ENCODE measurements at places on chromosomes 1 and 21. TPM values are rescaled to one million over a fixed set of nuclear protein-coding genes. Genes with fewer than 3 reads are reported as not detected.

The RYR2 gene
- 0.08 TPM for total RNA-seq

The NKAIN1 gene
- not detected for total RNA-seq

The MFAP2 gene
- total RNA-seq, result not detected

The MTARC1 gene
- not detected for total RNA-seq

The NUAK2 gene
- total RNA-seq, result 1.3 TPM

The CRABP2 gene
- total RNA-seq, result 0.78 TPM

The OR2W3 gene
- not detected for total RNA-seq

The SLC37A1 gene
- total RNA-seq, result 13.6 TPM

The S100A2 gene
- total RNA-seq, result 1.2 TPM

The GNPAT gene
- 56.6 TPM for total RNA-seq

The MIB2 gene
- 40.5 TPM for total RNA-seq

The RGS13 gene
- not detected for total RNA-seq

The ATP1A4 gene
- not detected for total RNA-seq

The TMOD4 gene
- 2.1 TPM for total RNA-seq

The PTGS2 gene
- total RNA-seq, result 1.2 TPM

The FMO2 gene
- total RNA-seq, result not detected

The RPS27 gene
- 1,492 TPM for total RNA-seq

The OR2L13 gene
- total RNA-seq, result not detected

The WNT2B gene
- not detected for total RNA-seq

The GUCA2B gene
- total RNA-seq, result not detected

Measured in activated CD8-positive, alpha-beta memory T cell treated with anti-CD3 and anti-CD28 coated beads for 36 hours (primary cell).